ENCODE measurements at places on chromosomes 1 and 21.

DNA sequence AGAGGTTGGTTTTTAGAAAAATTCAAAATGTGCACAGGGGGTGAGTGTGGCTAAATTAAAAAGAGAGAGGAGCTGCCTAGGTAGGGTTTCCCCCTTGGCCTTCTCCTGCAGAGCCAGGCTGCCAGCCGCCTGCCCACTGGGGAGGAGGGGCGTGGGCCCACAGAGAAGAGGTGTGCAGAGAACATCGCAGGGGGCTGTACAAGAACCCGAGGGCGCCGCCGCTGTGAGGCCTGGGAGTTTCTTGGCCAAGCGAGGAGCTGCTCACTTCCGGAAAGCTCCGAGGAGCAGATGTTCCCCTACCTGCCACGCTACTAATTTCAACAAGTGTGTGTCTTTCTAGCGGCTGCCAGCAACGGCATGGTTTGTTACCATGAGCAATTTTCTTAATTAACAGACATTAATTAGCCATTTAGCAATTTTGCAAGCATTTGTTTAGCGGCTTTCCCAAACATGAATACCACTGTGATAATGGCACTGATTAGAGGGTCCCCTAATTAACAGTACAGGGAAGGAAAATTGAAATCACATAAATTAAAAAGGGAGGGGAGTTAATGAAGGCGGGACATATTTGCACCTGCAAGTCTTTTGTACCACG, 59.7 kb downstream of the MRPL37 start:
- no peak for DNase-seq

DNA sequence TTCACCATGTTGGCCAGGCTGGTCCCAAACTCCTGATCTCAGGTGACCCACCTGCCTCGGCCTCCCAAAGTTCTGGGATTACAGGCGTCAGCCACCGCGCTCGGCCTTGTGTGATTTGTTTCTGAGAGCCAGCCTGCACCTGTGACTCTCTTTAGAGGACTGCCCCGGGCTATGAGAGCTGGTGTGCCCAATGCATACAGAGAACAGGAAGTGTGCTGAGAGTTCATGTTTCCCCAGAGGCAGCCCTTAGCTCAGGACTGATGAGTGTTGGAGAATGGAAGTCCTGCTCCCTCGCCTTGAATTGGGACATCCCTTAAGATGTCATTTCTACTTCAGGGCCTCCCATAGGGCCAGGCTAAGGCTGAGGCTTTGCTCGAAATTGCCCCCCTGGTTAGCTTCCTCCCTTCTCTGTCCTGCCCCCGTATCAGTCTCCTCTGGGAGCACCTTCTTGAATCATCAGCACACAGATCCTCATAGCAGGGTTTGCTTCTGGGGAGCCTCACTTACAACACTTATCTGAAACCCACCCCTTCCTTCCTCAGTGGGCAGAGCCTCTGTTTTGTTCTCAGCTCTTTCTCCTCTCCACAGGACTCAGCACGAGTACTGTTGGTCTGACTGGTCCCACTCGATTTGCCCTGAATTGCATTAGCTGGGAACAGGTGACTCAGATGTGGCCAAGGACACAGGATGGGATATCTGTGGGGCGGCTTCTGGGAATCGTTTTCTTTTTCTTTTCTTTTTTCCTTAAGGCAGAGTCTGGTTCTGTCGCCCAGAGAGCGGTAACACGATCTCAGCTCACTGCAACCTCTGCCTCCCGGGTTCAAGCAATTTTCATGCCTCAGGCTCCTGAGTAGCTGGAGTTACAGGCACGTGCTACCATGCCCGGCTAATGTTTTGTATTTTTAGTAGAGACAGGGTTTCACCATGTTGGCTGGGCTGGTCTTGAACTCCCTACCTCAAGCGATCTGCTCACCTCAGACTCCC, 80.1 kb downstream of the UBIAD1 start:
- no peak for DNase-seq

DNA sequence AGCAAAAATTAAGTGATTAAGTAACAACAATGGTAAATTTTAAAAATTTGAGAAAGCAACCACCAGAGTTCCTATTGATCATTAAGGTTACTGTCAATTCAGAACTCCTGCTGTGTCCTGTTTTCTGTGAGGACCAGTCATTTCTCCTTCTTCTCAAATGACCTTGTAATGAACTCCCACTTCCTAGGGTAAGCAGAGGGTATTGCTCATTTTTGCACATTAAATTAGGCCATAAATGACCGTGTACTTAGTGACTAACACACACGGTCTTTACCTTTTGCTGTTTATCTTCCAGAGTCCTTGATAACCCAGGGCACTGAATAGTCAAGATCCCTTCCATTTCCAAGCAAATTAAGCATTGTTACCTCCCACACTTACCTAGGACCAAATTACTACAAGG, 227.5 kb upstream of the LYPLAL1 start:
- no peak for DNase-seq

- DNase-seq: no peak
Observed at GRCh38 chr1:186996816-186997215, 168.1 kb downstream of the PLA2G4A start.

- no peak for DNase-seq
Observed at GRCh38 chr1:203063287-203063686, 22.5 kb downstream of the MYOG start.

DNA sequence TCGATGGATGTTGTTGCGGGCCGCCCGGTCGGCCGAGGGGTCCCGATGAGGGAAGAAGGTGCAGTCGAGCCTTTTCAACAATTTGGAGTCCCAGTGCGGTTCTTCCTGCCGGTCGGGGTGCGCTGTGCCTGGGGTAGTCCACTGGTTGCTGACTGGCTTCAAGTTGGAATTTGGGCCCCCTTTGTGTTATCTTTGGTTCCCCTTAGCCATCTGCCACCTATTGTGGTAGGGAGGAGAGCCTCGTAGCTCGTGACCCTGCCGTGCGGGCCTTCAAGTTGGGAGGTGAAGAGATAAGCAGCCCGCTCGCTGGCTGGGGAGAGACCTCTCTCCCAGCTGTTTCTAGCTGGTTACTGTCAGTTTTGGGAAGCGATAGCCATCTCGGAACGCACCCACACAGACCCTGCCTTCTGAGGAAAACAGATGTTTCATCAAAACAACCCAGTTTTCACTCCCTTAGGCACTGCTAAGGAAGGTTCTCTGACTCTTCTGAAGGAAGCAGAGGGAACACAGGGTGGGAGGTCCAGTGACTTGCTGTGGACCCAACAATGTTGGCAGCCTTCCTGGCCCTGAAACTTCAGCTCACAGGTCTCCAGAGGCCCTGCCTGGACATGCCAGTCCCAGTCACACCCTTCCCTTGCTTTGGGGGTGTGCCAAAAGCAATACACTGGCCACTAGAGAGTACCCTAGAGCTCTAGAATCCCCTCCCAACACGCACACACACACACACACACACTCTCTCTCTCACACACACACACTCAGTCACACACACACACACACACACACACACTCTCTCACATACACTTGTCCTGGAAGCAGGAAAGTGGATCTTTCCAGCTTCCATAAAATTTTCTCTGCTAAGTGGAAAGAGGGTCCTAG, 1.0 kb downstream of the BTG2 start:
- no peak for DNase-seq

- no peak for DNase-seq
Observed at GRCh38 chr1:70112838-70113237, 92.5 kb downstream of the LRRC40 start.

DNA sequence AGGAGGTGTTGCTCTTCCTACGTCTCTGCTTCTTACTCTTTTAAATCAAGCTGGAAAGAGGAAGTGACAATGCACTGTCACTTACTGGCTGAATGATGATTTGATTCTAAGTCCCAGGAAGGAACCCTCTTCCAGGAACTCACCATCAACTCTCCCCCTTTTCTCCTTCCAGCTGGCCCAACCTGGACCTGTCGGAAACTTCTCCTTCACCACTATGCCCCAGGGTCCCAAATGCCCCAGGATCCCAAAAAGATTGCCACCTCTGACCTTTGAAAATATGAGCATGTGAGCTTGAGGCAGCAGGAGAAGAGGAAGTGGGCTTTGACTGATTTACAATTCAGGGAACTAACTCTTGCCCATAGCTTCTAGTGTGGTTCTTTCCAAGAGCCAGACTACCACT, 5.3 kb upstream of the ADAMTS5 start:
- DNase-seq: no peak

DNA sequence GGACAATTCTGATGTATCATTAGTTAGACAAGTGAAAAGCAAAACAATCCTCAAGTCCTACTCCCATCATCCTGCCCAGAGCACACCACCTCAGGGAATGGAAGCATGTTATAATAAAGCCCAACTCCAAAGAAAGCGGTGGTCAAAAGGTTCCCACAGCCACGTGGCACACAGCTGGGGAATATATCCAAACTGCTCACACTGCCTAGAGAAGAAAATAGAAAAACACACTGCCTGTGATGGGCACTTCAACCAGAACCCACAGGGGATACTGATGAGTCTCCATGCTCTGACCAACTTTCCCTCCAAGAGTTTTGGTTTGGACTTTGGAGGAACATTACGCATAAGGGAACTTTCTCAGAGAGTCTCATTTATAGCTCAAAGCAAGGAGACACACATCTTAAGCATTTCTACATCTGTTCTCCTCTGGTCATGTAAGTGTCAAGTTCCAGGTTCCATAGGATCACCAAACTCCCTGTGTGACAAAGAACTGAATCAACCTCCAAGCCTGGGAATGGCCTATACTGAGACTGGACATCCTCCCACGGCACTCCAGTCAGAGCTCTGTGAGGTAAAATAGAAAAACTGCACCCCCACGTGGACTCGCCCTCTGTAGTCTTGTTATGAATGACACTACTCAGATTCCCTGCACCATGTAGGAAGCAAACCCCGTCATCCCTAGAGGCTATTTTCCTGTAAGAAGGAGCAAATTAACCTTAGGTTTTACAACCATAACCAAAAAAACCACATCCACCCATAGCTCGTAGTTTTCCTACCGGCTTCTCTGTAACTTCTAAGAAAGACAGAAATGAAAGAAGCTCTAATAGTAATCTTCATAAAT, 12.2 kb downstream of the DSTYK start:
- no peak for DNase-seq

GRCh38 chr1:194331758-194332157, 1145.3 kb upstream of the B3GALT2 start:
- no peak for DNase-seq
